ENCODE measurements at places on chromosomes 12 and 14.
A peak's percentile ranks its signal among the peaks of the same experiment; 100 is the strongest.

GRCh38 chr14:105152794-105153241 is 15.8 kb downstream of the JAG2 start:
- DNase-seq, result no peak

DNA sequence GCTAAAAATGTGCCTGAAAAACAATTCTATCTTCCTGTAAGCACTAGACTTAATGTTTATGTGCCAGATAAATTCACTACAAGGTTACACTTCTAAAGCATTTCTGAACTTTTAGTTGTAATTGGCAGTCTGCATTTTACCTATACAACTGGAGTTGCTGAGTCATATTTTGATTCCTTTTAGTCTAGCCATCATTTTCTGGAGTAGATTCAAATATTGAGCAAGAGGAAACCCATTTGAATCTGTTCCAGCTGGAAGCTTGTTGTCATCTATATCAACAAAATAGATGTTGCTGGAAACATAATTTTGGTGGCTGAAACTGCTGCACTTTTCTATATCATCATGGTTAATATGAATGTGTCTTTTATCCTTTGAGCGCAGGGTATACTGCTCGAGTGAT is 122.2 kb upstream of the CCDC175 start:
- no peak for DNase-seq

GRCh38 chr14:93034671-93034994 is 81.1 kb downstream of the ITPK1 start:
- DNase-seq, result no peak

GRCh38 chr14:93108105-93108504 is 7.6 kb downstream of the ITPK1 start:
- DNase-seq, result no peak

- peak; percentile 10 for DNase-seq
These were observed 234.0 kb downstream of the SPTSSA start for GRCh38 chr14:34227834-34228649.

GRCh38 chr14:51824191-51824590 is 36.2 kb upstream of the GNG2 start:
- DNase-seq, result no peak

DNA sequence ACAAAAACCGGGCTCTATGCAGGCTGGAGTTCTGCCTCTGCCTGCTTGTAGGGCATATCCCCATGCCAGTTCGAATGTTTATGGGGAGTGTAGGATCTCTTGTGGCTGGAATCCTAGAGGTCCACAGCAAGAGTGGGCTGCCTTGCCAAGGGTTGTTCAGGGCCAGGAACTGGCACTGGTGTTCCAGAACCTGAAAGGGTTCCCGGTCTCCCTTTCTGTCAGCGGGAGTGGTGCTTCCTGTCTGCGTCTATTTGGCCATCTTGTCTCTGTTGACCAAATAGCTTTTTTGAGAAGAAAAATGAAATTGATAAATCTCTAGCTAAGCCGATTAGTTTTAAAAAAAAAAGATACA is 17.8 kb downstream of the OLR1 start:
- DNase-seq, result no peak

DNA sequence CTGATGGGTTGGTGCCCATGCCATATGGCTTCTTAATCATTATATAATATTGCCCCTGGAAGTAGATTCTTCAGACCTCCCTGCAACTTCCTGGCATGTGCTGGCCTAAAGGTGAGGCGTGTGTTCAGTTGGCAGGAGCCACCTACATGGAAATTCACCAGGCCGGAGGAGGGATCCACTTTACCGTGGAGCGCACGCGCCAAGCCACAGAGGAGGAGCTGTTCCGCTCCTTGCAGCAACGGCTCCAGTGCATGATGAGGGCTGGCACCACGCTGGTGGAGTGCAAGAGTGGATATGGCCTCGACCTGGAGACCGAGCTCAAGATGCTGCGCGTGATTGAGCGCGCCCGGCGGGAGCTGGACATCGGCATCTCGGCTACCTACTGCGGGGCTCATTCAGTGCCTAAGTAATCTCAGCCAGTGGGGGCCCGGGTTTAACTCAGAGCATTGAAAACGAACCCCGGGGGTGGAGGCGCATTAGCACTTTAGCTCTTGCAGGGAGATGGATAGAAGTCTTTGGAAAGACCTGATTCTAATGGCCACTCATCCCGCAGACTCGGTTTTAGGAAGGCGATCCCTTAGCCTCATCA is 13.5 kb downstream of the AMDHD1 start:
- no peak for DNase-seq

DNA sequence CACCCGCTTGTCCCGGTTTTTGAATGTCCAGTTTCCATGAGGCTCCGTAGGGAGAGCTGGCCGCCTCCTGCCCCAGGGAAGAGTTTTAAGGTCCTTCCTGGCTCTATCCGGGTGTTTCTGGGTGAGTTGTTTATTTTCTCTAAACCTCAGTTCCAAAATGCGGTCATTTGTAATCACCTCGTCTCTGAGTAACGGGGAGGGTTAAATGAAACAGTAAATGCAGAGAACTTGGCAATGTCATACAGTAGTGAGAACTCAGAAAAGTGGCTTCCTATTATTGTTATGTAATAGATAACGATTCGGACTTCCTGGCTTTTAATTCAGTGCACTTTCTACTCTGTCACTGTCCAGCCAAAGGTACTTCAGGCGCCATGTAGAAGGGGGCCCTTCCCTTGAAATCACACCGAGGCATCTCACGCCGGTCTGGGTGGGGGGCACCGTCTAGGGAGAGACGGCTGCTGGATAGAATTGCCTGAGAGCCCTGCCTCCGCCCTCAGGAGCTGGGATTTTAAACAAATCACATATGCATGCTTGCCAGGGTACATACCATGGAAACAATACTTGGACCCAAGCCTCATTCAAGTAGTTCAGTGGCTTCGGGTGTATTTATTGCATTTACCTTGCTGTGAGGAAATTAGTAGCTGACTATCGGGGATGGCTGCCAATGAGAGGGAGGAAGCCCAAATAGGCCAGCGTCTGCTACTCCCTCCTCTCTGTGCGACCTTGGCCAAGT is 26.4 kb downstream of the NOS1 start:
- DNase-seq, result no peak

- no peak for DNase-seq
These were observed 63.0 kb upstream of the CLMN start for GRCh38 chr14:95382747-95383146.

DNA sequence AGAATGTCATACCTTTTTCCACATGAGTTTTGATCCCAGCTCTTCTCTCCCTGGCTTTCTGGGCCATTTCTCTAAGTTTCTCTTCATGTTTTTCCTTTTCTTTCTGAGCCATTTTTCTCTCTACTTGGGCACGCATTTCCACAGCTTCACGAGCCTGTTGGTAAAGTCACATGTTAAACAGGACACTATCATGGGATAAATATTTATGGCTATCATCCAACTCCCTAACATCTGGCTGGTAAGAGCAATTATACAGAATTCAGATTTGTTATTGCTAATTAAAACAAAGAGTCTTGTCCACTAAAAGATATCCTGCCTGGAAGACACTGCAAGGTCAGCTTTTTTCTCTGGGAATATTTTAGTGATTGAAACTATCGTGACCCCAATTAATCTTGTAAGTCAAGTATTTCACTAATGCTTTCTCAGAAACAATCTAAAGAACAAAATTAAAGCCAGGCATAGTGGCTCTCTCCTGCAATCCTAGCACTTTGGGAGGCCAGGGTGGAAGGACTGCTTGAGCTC is 23.1 kb downstream of the SLIRP start:
- DNase-seq, result no peak

GRCh38 chr12:14366209-14367039 is 942 bp downstream of the ATF7IP start:
- DNase-seq, result no peak

GRCh38 chr12:8917751-8918150 is 3.4 kb downstream of the PHC1 start:
- DNase-seq, result no peak

Data from fibroblast of skin of left quadriceps (primary cell).